ENCODE measurements at places on chromosomes 2 and 18.

DNA sequence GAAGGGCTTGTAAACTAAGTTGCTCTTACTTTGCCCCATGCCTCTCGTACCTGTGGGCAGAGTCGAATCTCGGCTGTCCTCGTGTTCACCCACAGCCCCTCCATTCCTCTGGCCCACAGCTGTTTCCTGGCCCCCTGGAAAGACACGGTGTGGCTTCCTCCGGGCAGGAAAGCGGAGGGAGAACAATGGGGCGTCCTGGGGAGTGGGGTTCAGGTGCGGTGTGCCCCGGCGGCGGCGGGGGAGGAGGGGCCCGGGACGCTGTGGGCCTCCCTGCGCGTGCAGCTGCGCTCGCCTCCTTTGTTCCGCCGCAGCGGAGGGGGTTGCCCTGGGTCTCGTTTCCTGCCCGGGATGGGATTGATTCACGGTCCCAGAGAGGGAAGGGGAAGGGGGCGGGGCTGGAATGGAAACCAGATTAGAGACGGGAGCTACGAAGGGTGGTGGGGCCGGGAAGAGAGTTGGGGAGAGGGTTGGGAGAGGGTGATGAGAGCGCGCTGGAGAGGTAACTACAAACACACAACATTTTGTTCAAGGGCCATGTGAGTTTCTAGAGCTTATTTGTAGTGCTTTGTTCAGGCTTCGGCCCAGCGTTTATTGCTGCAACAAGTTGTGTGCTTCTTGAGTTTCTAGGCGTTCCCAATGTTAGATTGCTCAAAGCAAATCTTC lies 796 bp downstream of the MYO1B start:
- DNase-seq: peak; percentile 22

- DNase-seq: no peak
These were observed 178.6 kb downstream of the ZBTB7C start for GRCh38 chr18:48230467-48231113.

GRCh38 chr2:182545420-182546167 lies 118.8 kb upstream of the PDE1A start:
- DNase-seq: no peak

DNA sequence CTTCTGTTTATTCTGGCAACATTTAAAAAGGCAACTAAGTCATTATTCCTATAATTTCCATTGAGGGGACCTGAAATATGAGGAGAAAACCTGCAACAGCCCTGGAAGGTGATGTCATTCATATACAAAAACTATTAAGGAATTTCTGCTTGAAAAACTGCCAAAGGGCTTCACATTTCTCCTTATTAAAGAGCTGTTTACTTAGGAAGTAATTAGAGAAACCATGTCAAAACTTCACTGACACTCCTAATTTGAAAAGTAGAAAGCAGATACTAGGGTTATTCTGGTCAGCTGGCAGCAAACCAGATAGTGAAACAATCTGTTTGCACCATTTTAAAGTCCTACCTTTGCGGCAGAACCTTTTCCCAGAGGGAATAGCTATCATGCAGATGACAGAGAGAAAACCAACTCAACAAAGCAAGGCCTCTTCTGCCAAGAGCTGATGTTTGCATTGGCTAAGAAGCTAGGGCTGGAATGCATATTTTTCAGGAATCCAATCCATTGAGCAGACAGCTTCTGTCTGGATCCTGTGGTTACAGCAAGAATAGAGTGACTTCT lies 592.2 kb upstream of the SYT4 start:
- no peak for DNase-seq

- no peak for DNase-seq
These were observed 69.9 kb downstream of the MARCO start for GRCh38 chr2:119011910-119012209.

GRCh38 chr2:3009005-3009404 lies 368.6 kb downstream of the EIPR1 start:
- no peak for DNase-seq

DNA sequence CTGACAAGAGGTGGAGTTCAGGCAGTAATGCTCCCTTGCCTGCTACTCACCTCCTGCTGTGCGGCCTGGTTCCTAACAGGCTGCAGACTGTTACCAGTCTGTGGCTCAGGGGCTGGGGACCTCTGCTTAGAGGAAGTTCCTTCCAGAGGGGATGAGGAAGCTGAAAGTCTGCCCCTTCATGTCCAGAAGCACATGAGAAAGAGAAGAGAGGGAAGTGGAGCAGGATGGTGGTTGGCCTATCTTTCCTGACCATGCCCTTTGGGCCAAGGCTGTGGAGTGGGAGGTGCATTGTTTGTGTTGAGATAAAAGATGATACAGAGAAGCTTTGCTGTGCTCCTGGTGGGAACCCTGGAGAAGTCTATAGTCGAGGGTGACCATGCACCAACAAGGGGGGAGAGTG lies 112.5 kb downstream of the LPIN1 start:
- no peak for DNase-seq

DNA sequence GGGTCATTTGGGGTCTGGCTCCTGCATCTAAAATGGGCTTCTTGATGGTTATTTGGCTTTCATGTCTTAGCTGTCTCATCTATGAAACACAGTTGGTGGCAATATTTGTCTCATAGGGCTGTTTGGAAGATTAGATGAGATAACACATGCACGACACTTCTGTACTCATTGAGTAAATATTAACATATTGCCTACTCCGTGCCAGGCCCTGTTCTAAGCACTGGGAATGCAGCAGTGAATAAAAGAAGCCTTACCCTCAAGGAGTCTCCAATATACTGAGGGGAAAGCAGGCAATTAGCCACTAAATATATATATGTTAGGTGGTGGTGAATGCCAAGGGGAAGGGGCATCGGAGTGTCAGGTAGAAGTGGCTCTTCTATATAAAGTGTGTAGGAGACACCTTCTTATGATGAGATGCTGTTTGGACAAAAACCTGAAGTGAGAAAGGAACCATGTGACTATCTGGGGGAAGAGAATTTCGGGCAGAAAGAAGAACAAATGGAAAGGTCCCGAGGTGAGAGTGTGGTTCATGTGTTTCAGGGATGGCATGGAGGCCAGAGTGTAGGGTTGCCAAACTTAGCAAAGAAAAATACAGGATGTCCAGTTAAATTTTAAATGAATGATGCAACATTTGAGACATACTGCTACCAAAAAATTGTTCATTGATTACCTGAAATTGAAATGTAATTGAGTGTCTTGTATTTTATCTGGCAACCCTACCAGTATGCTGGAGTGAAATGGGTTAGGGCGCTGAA lies 11.8 kb downstream of the SLC3A1 start:
- no peak for DNase-seq

DNA sequence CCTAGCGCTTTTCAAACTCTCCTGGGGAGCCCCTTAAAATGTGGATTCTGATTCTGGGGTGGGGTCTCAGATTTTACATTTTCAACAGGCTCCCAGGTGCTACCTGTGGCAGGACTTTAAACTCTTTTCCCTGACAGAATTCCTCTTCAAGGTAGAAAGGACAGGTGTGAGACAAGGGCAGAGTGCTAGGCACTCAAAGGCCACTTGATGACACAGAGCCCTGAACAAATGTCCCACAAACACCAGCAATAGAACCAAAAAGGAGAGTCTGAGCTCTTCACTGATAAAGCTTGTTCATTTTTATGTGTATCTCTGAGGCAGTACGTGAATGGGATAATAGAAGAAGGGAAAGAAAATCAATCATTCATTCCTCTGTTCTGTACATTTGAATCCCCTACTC lies 77.7 kb upstream of the PELI1 start:
- no peak for DNase-seq
